ENCODE measurements at places on chromosomes 16 and 17.

DNA sequence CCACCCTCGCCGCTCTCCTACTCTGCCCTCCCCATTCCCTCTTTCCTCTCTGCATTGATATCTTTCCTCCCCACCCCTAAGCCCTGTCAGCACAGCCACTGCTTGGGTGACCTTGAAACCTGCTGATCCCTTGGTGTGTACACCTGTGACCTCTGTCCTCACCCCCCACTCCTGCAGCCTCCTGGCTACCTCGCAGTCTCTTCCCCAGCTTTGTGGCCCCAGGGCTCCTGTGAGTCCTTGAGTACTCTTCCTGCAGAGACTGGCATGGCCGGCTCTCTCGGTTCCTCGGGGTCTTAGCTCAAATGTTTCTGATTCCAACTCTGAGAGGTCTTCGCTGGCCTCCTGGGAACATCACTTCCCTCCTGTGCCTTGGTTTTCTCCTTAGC, 31.7 kb downstream of the ADCY7 start:
- DNase-seq: no peak

DNA sequence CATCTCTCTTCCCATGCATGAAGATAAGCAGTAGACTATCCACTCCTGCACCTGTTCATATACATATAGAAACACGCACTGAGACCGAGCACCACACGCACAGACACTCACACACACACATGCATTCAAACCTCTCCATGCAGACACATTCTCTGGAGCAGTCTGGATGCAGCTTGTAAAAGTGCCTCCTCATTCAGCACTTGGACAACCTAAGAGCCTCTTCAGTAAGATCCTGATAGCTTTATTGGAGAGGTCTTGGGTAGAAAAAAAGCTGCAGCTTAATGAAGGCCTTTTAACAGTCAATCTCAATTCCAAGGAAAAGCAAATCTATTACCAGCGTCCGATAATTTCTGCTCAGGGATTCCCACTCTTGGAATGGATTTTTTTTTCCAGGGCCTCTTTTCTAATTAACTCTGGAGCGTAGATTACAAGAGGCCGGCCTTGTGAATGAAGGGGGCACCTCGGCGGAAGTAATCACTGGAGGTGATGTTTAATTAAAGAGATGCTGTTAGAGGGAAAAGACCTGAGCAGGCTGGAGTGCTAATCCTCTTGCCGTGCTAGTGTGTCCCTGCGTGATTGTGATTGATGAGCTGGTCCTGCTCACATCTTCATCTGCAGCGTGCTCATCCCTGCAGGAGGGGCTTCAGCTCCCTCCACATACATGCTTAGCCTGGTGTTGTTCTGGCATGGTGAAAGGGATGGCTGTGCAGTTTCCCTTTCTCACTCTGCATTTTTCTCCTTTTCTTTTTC, 155.1 kb downstream of the RBFOX1 start:
- no peak for DNase-seq

GRCh38 chr16:35207059-35207999, 1747.9 kb downstream of the TP53TG3F start:
- no peak for DNase-seq

GRCh38 chr17:4420692-4421131, 13.0 kb upstream of the SPNS3 start:
- peak; percentile 20 for DNase-seq

DNA sequence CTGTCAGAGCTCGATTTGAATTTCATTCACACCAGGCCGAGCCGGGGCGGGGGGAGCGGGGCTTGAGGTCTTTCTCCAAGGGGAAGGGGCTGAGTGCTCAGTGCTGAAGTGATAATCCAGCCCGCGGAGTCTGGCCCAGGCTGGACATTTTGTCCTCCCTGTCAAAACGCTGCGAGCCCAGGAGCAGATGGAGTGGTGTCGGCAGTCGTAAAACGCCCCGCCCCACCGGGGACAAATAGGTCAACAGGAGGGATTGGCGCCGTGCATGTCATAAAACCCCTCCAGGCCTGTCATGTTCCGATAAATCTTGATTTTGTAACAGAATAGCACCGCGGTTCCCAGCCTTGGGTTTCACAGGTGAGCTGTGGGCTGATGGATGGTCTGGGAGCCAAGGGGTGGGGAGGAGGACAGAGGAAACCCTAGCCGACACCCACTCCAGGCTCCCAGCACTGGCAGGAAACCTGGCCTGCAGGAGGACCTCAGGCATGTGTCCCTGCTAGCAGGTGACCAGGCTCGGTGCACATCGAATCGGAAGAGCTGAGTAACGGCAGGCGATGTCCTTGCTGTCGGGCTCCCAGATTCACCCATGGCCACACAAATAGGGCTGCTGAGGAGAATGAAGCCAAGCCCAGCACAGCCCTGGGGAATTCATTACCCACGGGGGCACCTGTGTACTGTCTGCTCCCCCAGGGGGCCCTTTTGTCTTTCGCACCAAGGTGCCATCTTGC, 341.4 kb downstream of the FOXL1 start:
- no peak for DNase-seq

Measured in stimulated activated CD4-positive, alpha-beta T cell treated with anti-CD3 and anti-CD28 coated beads, Interleukin-4, amount 100 ng/mL, for 4 hours (primary cell).